EL (cell line): ENCODE measurements at places on chromosomes 6 and 20.

DNA sequence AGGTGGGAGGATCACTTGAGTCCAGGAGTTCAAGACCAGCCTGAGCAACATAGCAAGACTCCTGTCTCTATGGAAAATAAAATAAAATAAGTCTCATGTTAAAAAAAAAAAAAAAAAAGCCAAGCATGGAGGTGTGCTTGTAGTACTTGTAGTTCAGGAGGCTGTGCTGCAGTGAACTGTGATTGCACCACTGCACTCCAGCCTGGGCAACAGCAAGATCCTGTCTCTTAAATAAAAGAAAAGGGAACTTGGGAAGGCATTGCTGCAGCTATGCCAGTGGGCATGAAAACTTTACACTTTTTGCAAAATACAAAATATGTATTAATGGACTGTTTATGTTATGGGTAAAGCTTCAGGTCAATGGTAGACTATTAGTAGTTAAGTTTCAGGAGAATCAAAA, 37.5 kb upstream of the REV3L start:
- no peak for DNase-seq

DNA sequence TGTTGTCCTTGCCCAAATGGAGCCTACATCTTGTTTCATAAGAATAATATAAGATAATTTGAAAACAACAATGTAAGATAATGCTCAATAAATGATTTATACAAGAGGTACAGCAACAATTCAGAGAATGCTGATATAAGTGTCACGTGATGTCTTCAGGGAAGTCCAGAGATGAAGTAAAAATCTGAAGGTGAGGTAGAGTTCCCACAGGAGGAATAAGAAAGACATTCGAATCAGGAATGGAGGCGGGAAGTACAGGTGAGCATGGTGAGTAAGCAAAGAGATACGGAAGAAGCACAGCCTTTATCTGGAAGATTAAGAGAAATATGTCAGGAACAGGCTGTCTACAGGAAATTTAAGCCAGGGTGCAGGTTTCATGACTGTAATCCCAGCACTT, 165.9 kb upstream of the MARCKS start:
- DNase-seq, result no peak

DNA sequence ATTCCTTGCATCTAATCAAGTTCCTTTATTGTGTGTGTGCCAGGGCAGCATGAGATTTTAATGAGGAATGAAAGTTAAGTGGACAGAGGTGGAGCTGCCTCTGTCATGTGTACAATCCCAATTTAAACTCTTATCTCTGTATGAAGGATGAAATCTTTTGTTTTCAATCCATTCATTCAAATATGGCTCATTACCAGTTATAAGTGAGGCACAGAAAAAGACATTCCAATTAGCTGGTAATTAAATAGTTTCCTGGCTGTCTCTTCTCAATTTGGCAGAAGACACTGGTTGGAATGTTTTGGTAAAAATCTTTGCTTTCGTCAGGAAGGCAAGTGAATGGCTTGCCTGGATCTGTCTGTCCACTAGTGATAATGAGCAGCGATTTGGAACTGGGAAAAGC, 46.4 kb downstream of the CLVS2 start:
- DNase-seq, result no peak

DNA sequence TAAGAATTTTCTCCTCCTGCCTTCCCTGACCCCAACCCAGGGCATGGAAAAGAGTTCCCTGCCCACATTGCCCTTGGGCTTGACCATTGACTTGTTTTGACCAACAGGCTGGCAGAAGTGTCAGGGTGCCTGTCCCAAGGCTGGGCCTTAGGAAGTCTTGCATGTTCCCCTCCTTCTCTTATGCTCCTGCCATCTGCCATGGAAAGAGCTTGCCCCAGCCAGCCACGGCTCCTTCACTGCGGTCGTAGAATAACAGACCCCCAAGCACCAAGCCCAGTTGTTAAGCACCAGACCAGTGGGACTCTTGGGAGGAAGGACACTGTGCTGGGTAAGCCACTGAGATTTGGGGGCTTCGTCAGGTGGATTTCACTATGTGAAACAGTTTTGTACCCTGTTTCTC, 53.6 kb downstream of the SNX5 start:
- DNase-seq, result no peak

- DNase-seq, result no peak
Measured at GRCh38 chr6:169809386-169809785, 58.0 kb downstream of the ERMARD start.

DNA sequence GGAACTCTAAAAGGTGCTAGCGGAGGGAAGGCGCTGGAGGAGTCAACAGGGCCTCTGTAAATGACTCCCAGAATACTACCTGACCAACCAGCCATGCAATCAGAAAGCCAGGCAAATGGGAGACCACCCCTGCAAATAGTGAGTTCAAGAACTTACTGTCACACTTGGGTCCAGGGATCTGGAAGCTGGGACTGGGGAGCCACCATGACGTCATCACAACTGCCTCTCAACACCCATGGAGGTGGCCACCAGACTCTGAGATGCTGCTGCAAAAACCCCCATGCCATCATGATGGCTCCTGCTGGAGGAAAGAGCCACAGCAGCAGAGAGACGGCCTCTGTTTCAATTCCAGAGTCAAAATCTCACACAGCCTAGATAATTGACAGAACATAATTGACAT, 8.5 kb upstream of the PDYN start:
- no peak for DNase-seq

GRCh38 chr6:22801831-22802230, 232.5 kb downstream of the HDGFL1 start:
- no peak for DNase-seq

DNA sequence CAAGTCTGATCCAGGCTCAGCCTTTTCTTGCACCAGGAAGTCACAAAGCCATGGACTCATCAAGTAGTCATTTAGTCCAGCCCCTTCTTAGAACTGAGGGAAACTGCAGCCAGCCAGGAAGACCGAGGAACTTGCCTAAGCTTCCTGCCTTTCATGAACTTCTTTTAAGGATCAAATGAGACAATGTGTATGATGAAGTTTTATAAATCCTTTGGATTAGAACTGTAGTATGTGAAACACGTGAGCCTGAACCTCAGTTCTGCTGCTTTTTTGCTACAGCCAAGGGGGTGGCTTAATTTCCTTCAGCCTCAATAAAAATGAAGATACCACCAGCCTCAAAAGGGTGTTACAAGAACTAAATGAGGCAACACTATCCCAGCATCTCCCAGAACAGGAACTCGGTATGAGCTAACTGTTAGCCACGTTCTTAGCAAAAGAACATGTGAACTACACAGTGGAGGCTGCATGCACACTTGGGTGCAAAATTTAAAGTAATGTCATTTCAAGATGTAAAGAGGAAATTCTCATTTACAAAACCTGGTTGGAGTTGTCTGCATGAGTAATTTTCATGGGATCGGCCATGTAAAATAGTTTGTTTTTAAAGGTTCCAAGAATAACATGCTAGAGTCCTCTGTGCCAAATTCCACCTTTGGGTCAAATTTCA, 76.0 kb upstream of the TBC1D7 start:
- DNase-seq, result peak; percentile 52

- DNase-seq, result no peak
Measured at GRCh38 chr20:38278763-38279162, 18.2 kb upstream of the KIAA1755 start.

DNA sequence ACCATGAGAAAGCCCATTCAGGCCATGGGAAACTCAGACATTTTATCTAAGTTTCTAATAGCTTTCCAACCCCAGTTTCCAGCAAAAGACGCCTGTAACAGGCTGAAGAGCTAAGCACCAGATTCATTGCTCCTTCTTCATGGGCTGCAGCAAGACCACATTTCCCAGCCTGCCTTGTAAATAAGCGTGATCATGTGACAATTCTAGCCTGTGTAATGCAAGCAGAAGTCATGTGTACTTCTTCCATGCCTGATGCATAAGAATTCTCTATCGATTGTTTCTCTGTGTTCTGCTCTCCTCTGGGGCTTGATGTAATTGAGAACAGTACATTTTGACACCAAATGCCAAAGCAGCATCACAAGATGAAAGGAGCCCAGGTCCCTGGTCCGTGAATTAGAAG, 6.8 kb downstream of the PCSK2 start:
- no peak for DNase-seq

- peak; percentile 74 for DNase-seq
Measured at GRCh38 chr20:2151858-2152281, 50.2 kb downstream of the STK35 start.

GRCh38 chr20:4767084-4767483, 45.4 kb downstream of the PRND start:
- no peak for DNase-seq

- no peak for DNase-seq
Measured at GRCh38 chr6:13299918-13300317, 28.4 kb downstream of the TBC1D7 start.

GRCh38 chr6:16236631-16237199, 1.7 kb upstream of the GMPR start:
- peak; percentile 81 for DNase-seq

- no peak for DNase-seq
Measured at GRCh38 chr6:36976007-36976264, 10.1 kb downstream of the MTCH1 start.

- no peak for DNase-seq
Measured at GRCh38 chr6:28876710-28877109, 47.1 kb downstream of the TRIM27 start.

DNA sequence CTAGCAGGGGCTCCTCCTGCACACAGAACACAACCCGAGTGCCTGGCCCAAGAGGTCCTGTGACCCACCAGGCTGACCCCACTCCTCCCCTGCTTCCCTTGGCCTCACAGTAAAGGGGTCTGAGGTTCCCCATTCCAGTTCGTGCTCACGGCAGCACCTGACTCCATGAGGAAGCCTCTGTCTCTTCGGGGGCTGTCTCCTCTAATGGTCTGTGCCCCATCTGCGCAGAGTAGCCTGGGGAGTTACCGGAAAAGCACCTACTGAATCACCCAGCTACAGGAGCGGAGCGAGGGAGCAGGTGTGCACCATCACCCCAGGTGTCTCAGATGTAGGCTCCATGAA, 93.2 kb downstream of the ASXL1 start:
- no peak for DNase-seq

DNA sequence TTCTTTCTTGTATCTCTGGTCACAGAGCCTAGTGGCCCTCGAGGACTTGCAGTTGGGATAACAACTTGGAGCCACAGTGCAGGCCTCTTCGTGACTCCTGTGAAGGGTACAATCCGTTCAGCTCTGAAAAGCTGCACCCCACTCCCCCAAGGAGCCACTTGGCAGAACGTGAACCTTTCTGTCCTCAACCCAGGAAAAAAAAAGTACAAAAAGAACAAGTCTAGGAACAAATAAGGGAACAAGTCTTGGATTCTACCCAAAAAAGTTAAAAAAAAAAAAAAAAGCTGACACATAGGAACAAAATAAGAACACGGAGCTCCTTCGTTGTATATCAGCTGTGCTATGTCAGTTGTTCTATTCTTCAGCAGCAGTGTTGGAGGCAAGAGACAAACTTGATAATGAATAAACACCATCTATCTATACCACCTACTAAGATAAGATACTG, 77.9 kb upstream of the TULP1 start:
- DNase-seq, result no peak

DNA sequence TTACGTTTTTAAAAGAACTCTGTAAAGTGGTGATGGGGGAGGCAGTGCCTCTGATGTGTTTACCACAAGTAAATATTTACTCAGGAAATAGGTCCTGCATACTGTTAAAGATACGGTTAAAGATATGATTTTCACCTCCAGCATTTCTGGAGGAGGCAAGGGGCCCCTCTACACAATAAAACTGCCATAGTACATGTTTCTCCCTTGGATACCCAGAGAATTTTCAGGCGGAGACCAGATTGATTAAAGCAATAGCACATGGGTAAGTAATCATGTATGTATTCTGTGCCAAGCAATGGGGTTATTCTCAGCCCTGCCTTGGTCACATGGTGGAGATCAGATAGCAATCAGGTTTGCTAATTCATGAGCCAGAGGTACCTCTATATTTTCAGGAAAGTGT, 9.6 kb downstream of the RIPOR2 start:
- no peak for DNase-seq

GRCh38 chr6:111672761-111673450, 67.2 kb upstream of the TRAF3IP2 start:
- no peak for DNase-seq

DNA sequence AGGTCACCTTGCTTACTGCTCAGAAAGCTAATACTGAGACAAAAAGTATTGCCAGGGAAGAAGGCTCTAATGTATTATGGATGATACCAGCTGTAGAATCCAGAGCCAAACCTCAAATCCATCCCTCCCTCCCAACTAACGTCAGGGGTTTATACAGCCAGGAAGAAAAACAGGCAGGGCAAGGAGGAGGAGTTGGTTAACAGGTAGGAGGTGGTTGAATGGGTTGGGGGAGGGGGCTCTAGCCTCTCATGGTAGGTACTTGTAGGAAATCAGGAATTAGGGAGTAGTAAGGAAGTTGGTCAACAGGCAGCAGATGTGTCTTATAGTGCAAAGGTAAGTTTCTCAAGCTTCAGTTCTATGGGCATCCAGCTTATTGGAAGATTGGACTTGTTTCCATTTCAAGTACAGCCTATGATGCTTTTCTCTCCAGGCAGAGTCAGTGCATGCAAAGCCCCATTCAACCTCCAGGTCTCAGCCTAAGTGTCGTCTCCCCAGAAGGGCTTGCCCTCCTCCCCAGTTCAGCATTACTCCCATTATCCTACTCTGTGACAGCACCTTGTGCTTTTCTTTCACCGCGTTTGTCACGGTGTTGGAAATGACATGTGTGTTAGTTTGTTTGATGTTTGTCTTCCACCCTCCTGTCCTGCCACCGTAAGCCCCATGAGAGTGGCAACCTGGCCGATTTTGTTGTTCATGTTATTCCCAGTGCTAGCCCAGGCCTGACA, 38.1 kb downstream of the PNLDC1 start:
- DNase-seq, result no peak

DNA sequence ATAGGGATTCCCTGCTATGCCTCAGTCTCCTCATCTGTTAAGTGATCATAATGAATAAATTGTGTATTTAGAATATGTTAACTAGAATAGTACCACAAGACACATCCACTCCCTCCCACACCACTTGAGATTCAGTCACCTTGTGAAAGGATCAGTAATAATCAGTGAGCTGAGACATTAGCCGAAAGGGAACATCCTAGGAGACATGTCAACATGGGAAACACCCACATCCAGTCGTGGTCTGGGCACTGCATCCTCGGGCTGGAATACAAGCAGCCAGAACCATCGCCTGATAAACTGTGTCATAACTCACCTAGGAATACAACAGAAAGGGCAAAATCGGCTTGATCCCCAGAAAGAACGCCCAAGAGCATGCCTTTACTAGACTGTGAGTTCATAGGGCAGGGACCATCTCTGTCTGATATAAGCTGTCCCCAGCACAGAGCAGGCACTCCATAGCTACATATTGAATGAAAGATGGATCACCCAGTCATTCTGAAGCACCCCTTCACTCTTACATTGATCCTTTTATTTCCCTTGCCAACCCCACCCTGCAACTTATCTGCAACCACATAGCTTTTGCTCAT, 23.9 kb downstream of the RIPOR2 start:
- DNase-seq, result no peak

GRCh38 chr6:130906736-130907381, 79.7 kb downstream of the SMLR1 start:
- DNase-seq, result peak; percentile 69

GRCh38 chr6:165556116-165556843, 106.8 kb downstream of the PDE10A start:
- no peak for DNase-seq

- no peak for DNase-seq
Measured at GRCh38 chr6:16097382-16098171, 31.3 kb upstream of the MYLIP start.

GRCh38 chr6:150557043-150557599, 42.6 kb upstream of the PLEKHG1 start:
- no peak for DNase-seq
